ENCODE measurements at places on chromosomes 3 and 15.
A peak's percentile ranks its signal among the peaks of the same experiment; 100 is the strongest.

- H3K27me3 ChIP-seq = no peaks in the 10 kb centered on the region
- DNase-seq = no peak
- peaks cover 86% of the 10 kb centered on the region for H3K4me1 ChIP-seq
- peaks cover 38% of the 10 kb centered on the region for H3K36me3 ChIP-seq
- peak overlapping the region; percentile 98 for H3K27ac ChIP-seq
Observed at GRCh38 chr15:44722011-44722410, 10.7 kb downstream of the B2M start.

- no peak overlapping the region for H3K4me3 ChIP-seq
- H3K27me3 ChIP-seq = no peaks in the 10 kb centered on the region
- peaks cover 26% of the 10 kb centered on the region for H3K4me1 ChIP-seq
- peaks cover 56% of the 10 kb centered on the region for H3K36me3 ChIP-seq
- peak overlapping the region; percentile 63 for H3K27ac ChIP-seq
Observed at GRCh38 chr3:180959691-180960090, 29.8 kb downstream of the DNAJC19 start.

- no peaks in the 10 kb centered on the region for H3K36me3 ChIP-seq
- H3K4me3 ChIP-seq = no peak overlapping the region
- H3K4me1 ChIP-seq = no peaks in the 10 kb centered on the region
- peaks cover 2% of the 10 kb centered on the region for H3K27me3 ChIP-seq
Observed at GRCh38 chr3:38313263-38313662, 31.2 kb downstream of the SLC22A14 start.

DNA sequence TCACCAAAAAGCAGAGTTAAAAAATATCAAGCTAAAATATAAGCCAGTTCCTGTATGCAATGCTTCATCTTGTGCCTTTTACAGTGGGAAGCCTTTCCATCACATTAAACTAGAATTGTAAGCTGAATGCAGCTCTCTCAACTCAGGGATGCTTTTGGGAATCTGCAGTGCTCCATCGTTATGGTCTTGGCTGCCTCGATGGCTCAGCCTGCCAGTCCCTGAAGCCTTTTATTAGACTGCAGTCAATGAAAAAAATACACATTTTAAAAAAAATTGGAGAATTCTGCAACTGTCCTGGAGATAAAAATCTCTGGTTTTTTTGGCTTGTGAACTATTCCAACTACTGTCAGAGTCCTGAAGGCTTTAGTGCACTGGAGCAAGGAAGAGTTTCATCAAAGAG is 53.0 kb downstream of the FRMD4B start:
- no peak overlapping the region for H3K4me3 ChIP-seq
- no peak overlapping the region for H3K27ac ChIP-seq
- H3K27me3 ChIP-seq = peaks cover 4% of the 10 kb centered on the region
- DNase-seq = no peak
- H3K36me3 ChIP-seq = no peaks in the 10 kb centered on the region

DNA sequence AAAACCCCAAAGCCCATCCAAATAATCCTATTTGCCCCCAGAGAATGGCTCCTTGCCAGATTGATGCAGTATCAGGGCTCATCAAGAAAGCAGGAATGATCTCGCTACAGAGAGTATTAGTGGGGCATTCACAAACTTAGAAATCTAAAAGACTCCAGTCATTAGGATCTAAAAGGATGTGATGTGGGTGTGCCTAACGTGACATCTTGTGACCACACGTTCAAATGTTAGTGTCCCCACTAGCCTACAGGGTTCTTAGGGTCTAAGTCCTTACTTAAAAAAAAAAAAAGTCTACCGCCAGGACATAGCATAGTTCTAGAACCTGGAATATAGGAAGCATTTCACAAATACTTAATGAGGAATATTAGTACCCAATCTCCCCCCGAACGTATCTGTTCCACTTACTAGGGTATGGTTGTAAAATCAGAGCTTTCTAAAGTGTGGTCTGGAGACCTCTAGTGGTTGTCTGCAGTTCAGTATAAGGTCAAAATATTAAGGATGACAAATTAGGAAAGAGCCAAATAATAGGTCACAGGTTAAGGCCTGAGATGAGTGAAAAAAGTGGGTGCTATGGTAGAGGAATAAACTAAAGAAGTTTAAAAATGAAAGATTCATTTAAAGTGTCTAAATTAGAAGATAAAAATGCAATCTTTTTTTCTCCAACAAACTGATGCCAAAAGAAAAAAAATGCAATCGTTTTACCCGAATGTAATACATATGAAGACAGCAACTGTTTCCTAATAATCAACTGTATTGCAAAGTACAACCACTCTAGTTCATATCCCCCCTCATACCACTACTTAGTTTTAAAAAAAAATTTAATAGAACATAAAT is 4.2 kb upstream of the CHRM5 start:
- H3K4me1 ChIP-seq = no peaks in the 10 kb centered on the region
- H3K4me3 ChIP-seq = no peak overlapping the region
- no peaks in the 10 kb centered on the region for H3K27me3 ChIP-seq
- no peaks in the 10 kb centered on the region for H3K36me3 ChIP-seq

GRCh38 chr15:34737477-34737876 is 17.3 kb downstream of the GJD2 start:
- no peak for DNase-seq
- no peaks in the 10 kb centered on the region for H3K36me3 ChIP-seq
- H3K4me3 ChIP-seq = no peak overlapping the region
- no peak overlapping the region for H3K27ac ChIP-seq
- H3K4me1 ChIP-seq = no peaks in the 10 kb centered on the region
- H3K27me3 ChIP-seq = peaks cover 11% of the 10 kb centered on the region

- H3K27me3 ChIP-seq = no peaks in the 10 kb centered on the region
- H3K27ac ChIP-seq = peak overlapping the region; percentile 94
- peak; percentile 62 for DNase-seq
- H3K4me1 ChIP-seq = peaks cover 64% of the 10 kb centered on the region
Observed at GRCh38 chr15:31328969-31329639, 2.5 kb downstream of the KLF13 start.

DNA sequence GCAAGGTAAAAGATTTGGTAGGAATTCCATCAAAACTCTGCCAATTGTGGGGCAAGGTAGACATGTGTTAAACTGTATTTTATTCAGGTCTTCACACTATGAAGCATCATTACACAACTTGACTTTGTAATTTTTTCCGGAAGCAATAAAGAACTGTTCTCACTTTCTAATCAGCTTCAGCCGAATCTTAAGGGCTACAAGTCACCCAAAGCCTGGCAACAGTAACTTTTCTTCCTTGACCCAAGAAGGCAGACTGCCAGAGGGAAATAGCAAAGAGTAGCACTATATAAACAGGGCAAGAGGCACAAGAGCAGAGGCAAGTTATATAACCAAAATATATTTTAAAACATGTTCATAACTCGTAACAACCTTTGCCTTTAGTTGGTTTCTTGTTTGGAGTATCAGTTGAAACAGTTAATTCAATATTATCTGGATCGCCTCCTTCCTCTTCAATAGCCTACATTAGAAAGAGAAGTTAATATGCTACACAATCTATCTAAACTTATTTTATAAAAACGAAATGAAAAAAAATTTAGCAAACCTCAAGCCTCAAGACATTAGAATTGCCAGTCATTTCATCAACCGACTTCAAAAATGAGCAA is 1.4 kb downstream of the SLTM start:
- no peaks in the 10 kb centered on the region for H3K27me3 ChIP-seq
- peaks cover 22% of the 10 kb centered on the region for H3K36me3 ChIP-seq
- peaks cover 15% of the 10 kb centered on the region for H3K4me1 ChIP-seq
- DNase-seq = peak; percentile 23
- H3K27ac ChIP-seq = peak overlapping the region; percentile 98

- DNase-seq = no peak
- no peak overlapping the region for H3K4me3 ChIP-seq
- peaks cover 71% of the 10 kb centered on the region for H3K4me1 ChIP-seq
Observed at GRCh38 chr3:128735287-128735686, 9.3 kb downstream of the RAB7A start.

GRCh38 chr3:193085655-193086054 is 155.4 kb upstream of the PLAAT1 start:
- no peak overlapping the region for H3K4me3 ChIP-seq
- no peaks in the 10 kb centered on the region for H3K4me1 ChIP-seq
- H3K27ac ChIP-seq = no peak overlapping the region
- H3K27me3 ChIP-seq = peaks cover 13% of the 10 kb centered on the region
- H3K36me3 ChIP-seq = no peaks in the 10 kb centered on the region
- no peak for DNase-seq

DNA sequence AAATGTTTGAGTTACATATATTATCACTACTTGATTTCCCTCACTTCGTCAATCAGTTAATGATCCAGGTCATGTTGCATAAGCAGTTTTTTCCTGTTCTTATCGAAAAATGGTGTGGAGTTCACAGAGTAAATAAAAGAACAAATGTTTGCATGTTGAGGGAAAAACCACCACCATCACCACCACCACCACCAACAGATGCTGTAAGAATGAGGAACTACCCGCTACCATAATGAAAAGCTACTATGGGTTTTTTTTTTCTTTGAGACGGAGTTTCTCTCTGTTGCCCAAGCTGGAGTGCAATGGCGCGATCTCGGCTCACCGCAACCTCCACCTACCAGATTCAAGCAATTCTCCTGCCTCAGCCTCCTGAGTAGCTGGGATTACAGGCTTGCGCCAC is 27.6 kb downstream of the RUBCN start:
- H3K27me3 ChIP-seq = no peaks in the 10 kb centered on the region
- H3K4me3 ChIP-seq = no peak overlapping the region
- H3K27ac ChIP-seq = no peak overlapping the region
- no peak for DNase-seq

DNA sequence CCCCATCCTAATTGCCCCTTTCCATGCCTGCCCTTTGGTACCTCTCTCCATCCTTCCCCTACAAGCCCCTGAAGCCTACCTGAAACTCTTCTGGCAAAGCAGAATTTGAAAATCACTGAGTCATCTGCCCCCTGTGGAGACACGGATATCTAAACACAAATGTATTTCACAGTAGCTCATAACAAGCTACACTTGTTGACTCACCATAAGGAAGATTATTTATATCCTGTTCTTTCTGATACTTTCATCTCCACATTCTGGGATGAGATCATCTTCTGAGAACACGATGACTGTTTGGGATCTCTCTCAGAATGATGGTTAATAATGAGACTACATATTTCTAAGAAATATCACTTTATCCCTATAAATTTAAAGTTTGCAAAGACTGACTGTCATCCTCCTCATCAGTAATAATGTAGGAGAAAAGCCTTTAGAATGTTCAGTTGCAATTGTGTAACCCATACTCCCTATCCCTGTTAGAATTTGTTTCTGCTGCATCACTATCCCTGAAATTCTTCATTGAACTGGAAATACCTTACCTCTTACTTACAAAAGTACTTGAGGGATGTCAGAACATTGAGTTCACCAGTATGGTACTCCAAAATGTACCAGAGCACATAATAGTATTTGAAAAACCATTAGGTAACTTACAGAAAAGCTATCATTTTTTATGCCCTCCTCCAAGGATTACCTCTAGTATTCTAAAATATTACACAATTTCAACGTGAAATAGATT is 116.1 kb upstream of the IL12A start:
- H3K4me1 ChIP-seq = no peaks in the 10 kb centered on the region
- H3K27ac ChIP-seq = no peak overlapping the region
- DNase-seq = no peak
- no peaks in the 10 kb centered on the region for H3K36me3 ChIP-seq

DNA sequence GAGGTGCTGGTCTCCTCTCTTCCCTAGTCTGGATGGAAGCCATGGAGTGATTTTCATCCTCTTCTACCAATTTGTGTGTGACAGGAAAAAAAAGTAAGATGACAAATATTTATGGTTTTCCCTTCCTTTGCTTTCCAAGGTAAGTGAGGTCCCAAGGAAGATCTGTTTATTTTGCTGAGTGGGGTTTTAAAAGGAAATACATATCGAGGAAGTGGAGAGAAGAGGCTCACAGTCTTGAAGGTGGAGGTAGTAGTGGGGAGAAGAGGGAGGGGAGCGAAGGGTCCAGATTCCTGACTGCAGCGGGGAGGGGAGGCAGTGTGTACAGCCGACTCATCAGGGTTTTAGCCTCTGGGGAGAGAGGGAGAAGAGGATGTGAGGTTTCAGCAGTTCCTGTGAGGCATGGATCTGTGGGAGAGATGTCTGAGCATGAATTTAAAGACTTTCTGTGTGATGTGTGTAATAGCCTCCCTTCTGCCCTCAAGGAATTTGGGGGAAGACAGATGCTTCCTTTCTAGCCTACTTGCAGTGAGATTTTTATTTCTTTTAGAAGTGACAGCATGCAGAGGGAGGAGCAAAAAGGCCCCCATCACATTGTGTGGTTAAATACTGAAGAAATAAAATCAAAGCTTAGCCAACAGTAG is 272.4 kb downstream of the THRB start:
- H3K27me3 ChIP-seq = peaks cover 8% of the 10 kb centered on the region
- H3K4me1 ChIP-seq = no peaks in the 10 kb centered on the region
- no peak for DNase-seq
- H3K27ac ChIP-seq = no peak overlapping the region

DNA sequence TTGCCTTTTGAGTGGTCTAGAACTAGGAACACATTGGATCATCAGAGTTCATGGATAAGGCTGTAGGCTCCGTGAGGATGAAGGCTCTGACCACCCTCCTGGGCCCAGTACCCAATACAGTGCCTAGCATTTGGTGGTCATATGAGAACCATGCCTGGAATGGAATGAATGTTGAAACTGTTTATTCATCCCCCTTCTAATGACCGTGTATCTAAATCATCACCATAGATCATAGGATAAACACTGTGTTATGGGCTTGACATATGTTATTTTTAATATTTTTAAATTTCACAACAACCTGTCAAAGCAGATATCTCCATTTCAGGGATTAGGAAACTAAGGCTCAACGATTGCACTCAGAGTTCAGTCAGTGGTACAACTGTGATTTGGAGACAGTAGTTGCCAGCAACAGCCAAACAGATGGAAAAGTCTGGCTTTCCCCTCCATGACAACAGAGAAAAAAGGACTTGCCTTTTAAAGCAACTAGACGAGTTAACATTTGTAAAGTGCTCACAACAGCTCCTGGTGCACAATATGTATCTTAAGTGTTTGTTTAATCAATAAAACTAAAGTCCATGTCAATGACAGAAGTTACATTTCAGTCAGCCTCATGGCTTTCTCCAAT is 89.6 kb downstream of the TMEM266 start:
- no peak overlapping the region for H3K4me3 ChIP-seq
- peaks cover 13% of the 10 kb centered on the region for H3K4me1 ChIP-seq
- H3K27me3 ChIP-seq = peaks cover 21% of the 10 kb centered on the region
- no peak overlapping the region for H3K27ac ChIP-seq
- H3K36me3 ChIP-seq = no peaks in the 10 kb centered on the region
- DNase-seq = no peak

DNA sequence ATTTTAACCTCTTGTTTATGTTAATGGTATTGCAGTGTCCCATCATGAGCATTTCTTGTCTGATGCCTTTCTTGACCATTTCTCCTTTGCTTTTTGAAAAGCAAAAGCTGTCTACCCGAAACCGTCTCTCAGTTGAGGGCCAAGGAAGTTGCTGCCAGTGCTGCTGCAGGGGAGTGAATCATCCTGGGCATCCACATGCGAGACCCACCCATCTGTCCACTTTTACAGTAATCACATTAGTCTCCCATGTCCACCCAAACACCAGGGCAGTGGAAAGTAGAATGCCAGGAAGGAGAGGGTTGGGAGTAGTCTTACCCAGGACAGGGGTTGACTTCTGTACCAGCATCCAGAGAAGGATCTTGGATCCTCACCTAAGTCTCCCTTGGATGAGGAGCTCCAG is 48.6 kb upstream of the TEX264 start:
- no peak overlapping the region for H3K27ac ChIP-seq
- no peaks in the 10 kb centered on the region for H3K36me3 ChIP-seq
- H3K4me3 ChIP-seq = no peak overlapping the region
- no peaks in the 10 kb centered on the region for H3K27me3 ChIP-seq

GRCh38 chr15:68463996-68464395 is 32.0 kb upstream of the ITGA11 start:
- no peak overlapping the region for H3K4me3 ChIP-seq
- no peaks in the 10 kb centered on the region for H3K36me3 ChIP-seq
- no peak for DNase-seq
- H3K27me3 ChIP-seq = peaks cover 7% of the 10 kb centered on the region
- no peak overlapping the region for H3K27ac ChIP-seq
- no peaks in the 10 kb centered on the region for H3K4me1 ChIP-seq
